ENCODE measurements at places on chromosomes 13 and 19.

DNA sequence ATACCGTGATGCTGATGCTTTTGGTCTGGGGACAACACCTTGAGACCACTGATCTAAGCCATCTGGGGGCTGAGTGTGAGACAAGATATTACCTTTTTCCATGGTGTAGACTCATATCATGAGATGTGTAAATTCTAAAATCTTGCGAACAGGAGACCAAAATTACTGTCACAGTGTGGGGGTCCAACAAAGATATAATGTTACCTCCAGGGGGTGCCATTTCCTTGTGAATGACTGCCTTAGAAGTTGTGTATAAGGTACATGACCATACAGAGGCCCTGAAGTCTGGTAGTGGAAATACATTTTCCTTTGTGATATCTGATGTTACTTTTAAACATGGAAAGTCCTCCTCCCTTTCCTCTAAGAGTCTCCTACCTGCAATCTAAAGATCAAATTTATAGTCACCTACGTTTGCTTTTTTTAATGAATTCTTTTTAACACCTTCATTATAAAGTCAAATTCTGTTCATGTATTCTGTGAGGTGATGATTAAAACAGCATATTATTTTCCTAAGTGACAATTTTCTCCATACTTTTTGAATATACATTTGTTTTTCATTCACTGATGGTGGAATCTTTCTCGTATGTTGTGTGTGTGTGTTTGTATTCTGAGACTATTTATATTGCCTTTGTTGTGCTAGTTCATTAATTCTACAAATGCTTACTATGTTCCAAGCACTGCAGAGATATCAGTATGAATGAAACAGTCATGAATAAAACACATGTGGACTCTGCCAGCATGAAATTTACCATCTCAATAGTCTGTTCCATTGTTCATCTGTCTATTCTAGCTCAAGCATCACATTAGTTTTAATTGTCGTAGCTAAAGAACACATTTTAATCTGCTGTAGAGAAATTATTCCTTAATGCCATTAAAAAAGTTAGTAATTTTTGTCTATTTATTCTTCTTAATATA is 113.7 kb downstream of the RFC3 start:
- DNase-seq, result peak; percentile 52

DNA sequence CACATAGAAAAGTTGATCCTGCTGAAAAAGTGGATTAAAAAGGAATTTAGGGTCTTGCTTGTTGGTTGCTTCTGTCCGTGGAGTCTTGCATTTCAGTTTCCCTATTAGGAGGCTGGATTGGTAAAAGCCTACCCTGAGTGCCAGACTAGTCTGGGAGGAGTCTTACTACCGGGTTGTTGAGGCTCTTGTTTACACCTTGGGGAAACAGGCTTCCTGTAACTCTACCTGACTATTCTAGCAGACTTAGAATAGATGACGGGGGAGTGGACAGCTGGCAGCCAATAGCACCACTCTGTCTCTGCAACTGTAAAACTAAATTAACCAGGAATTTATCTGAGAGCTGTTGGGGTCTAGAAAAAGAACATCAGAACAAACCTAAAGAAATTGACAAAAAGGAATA is 11.3 kb upstream of the MPHOSPH8 start:
- DNase-seq, result no peak

DNA sequence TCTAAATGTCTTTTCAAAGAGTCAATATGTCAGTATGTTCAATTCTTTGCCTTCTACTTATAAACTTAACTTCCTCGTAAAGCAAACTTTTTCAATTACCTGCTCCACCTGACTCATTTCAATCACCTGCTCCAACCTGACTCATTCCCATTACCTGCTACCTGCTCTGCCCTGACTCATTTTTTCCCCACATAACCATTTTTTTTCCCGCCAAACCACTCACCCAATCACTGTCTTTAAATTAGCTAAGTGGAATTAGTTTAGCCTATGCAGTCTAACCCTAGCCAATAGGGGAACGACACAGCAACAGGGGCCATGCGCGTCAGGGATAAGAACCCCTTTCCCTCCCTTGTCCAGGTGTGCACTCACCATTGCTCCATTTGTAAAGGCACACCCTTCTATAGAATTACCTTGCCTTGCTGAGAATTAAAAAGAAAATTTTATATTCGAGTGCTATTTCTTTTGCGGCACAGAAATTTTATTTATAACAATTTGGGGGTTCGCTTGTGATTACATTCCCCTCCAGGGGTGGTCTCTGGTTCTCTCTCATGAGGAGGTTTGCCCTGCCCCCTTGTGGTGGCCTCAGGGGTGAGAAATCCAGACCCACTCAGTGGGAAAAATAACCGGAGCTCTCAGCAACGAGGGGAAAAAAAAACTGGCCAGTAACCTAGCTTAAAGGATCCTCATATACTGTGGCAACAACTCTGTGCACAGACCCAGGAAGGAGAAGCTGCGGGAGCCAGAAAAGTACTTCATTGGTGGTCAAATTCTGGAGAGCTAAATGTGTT is 193.1 kb downstream of the ZNF486 start:
- DNase-seq, result no peak

- no peak for DNase-seq
Observed at GRCh38 chr13:47611664-47612288, 389.3 kb downstream of the SUCLA2 start.

GRCh38 chr13:30745906-30746686 is 10.8 kb downstream of the ALOX5AP start:
- DNase-seq, result no peak

GRCh38 chr13:42056583-42056982 is 8.1 kb downstream of the DGKH start:
- DNase-seq, result no peak

DNA sequence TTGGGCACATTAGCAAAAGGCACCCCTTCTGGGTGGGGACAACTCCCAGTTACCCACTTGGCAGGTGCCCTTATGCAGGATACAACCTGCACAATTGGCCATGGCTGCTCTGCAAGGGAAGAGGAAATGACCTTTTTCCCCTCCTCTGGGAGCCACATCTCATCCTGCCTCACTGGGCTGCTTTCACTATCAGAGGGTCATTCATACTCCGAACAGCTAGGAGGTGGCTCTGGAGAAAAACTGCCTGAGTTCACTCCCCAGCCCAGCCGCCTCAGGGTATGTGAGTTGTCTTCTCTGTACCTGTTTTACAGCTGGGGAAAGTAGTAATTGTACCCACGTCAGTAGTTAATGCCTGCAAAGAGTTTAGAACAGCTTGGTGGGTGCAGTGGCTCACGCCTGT is 7.1 kb upstream of the ACTN4 start:
- DNase-seq, result no peak

DNA sequence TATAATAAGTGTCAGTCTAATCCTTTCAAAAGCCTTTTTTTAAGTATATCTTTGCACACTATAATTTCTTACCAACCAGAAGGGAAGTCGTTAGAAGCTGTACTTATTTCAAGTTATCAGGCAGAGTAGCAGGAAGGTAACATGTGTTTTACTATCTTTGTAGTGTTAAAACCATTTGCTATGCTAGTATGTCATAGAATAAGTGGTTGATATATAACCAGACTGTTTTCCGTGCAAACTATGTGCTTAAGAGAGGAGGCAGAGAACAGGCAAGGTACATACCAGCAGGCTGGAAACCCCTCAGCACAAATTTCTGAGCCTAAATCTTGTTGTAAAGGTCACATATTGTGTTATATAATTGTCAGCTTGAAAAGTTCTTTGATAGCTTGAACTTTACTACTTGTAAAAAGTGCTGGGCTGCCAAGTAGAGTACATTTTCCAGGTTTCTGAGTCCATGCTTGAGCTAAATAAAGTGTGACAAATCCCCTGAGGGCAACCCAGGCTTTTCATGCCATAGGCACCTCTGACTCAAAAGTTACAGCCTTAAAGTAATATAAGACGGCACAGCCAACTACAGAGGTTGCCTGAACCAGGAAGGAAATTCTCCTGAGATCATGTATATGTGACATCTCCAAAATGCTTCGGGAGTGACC is 1297.4 kb downstream of the PCDH9 start:
- no peak for DNase-seq

GRCh38 chr13:58467176-58467575 is 835.6 kb downstream of the PCDH17 start:
- no peak for DNase-seq

DNA sequence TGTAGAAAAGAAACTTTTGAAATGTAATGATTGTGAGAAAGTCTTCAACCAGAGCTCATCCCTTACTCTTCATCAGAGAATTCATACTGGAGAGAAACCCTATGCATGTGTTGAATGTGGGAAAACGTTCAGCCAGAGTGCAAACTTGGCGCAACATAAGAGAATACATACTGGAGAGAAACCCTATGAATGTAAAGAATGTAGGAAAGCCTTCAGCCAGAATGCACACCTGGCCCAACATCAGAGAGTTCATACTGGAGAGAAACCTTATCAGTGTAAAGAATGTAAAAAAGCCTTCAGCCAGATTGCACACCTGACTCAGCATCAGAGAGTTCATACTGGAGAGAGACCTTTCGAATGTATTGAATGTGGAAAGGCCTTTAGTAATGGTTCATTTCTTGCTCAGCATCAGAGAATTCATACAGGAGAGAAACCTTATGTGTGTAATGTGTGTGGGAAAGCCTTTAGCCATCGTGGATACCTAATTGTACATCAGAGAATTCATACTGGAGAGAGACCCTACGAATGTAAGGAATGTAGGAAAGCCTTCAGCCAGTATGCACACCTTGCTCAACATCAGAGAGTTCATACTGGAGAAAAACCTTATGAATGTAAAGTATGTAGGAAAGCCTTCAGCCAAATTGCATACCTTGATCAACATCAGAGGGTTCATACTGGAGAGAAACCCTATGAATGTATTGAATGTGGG is 19.3 kb downstream of the ZNF583 start:
- no peak for DNase-seq

Measured in ACHN (cell line).